ENCODE measurements at places on chromosomes 7 and 10.

DNA sequence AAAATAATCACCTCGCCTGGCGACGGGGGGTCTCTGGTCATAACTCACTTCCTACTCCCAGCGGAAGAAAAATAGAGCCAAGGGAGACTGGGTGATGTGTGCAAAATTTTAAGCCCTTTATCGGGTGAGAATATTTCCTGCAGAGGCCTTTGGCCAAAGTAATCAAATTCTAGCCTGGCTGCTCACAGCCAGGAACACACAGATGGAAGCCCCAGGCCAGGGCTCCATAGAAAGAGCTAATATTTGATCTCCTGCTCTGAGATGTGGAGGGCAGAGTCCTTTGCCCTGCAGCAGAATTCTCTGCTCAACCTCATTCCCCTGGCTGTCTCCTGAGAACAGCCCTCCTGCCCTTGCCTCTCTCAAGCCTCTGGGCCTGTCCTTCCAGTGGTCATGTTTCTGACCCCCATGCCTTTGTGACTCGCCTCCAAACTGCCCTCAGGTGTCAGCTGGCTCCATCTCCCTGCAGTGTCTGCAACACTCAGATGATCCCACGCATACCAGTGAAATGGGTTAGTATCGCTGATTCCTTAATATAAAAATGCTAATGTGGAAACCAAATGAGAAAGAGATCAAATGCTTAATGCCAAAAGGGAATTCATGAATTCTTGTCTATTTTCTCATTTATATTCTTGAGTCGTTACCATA lies 34.5 kb downstream of the FRMD4A start:
- no peak for DNase-seq

- no peak for DNase-seq
These were observed at the start of gene DENND2A for GRCh38 chr7:140640727-140641523. Gene DENND2A (minus strand): TSS chr7:140640813. CDS start chr7:140602397, 38,416 bp downstream.

DNA sequence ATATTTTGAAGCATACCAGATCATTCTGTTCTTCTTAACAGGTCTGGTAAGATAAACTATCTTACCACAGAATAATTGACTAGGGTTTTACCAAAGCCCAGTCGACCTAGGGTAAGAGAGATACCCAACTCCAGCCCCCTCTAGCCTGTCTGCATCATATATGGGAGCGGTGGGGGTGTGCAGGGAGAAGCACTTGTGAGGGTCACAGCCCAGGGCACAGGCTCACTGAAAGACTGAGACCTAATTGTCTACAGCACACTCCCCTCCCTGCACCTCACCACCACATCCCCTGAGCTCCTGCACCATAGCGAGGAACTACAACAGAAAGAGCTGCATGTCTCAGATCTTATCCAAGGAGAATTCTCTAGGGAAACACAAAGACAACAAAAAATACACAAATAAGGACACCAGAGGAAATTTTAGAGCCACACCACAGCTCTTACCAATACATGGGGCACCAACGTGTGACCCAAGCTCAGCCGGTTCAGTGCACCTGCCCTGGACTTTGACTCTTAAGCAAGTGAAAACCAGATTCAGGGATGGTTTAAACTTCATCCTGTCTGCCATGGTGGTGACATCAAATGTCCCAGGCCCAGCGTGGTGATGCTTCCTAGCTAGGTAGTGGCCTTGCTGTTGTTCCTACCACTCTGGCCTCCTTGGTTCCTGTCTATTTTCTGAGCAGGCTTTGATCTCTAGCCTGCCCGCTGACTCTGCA lies 150.8 kb downstream of the HERPUD2 start:
- no peak for DNase-seq

GRCh38 chr10:80144067-80144695 lies 11.7 kb downstream of the PLAC9 start:
- DNase-seq, result peak; percentile 23

DNA sequence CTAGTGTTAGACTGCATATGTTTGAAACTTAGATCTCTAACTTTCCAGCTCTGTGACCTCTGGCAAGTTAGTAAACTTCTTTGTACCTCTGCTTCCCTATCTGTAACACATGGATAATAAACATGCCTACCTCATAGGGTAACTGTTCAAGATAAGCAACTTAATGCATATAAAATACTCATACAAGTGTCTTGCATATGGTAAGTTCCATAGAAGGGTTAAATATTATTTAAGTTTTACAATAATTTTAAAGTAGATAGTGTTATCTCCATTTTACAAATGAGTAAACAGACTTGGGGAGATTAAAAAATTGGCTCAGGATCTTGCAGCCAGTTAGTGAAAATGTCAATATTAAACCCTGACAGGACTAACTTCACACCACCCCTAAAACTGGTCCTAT lies 30.1 kb upstream of the CD36 start:
- DNase-seq, result no peak

- no peak for DNase-seq
These were observed 354.1 kb downstream of the TNS3 start for GRCh38 chr7:47227762-47228177.

- DNase-seq, result no peak
These were observed 37.5 kb downstream of the PTN start for GRCh38 chr7:137305901-137306621.

DNA sequence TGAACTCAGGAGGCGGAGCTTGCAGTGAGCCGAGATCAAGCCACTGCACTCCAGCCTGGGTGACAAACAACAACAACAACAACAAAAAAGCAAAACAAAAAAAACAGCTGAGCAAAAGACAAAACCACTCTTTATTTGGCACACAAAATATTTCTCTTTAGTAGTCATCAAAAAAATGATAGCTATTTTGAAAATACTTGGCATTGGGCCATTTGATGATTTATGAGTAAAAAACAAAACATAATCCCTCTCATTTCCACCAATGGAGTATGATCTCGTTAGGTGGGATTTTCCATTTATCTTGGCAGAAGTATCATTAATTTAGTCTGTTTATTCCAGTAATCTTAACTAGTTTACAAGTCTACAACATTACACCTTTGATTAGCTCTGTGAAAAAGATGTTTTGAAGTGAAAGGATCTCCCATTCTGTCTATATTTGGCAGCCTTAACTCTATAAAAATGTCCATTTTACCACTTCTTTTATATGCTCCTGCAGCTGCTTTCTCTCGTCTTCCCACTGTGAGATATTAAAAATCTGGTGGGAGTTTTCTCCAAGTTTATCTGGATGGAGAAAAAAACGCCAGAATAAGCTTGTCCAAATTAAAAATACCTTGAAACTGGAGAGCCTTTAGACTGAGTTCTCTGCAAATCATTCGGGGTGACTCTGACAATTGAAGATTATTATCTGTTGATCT lies 58.8 kb upstream of the AGMO start:
- DNase-seq, result no peak

DNA sequence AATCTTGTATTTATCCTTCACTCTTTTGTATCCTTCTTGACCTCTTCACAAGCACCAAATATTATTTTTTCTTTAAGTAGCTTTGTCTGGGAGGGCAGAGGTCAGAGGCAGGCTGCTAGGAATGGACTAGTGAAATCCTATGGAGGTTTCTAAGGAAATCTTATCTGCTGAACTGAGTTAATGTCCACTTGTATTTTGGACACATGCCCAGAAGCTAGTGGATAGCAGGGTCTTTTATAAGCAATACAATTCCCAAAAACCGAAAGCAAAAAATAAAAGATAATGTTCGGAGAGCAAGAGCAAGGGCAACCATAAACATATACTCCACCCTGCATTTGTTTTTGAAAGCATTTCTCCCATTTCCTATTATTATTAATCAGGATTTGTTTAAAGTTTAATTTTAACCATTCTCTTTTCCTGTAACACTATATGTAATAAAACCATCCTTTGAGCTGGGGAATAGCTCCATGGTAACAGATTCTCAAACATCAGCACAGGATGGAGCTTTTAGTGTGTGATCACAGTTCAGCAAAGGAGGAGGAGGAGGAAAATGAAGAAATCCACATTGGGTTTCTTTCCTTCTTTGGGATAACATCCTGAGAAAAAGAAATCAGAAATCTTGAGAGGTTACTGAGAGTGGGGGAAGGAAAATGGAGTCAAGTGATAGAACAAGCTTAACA lies 328.2 kb upstream of the LRRN3 start:
- no peak for DNase-seq

GRCh38 chr7:32221736-32222135 lies 151.5 kb upstream of the PDE1C start:
- no peak for DNase-seq

- DNase-seq, result no peak
These were observed 3.2 kb upstream of the EEPD1 start for GRCh38 chr7:36149694-36150452.

- no peak for DNase-seq
These were observed 33.4 kb downstream of the ELFN1 start for GRCh38 chr7:1703441-1703840.

DNA sequence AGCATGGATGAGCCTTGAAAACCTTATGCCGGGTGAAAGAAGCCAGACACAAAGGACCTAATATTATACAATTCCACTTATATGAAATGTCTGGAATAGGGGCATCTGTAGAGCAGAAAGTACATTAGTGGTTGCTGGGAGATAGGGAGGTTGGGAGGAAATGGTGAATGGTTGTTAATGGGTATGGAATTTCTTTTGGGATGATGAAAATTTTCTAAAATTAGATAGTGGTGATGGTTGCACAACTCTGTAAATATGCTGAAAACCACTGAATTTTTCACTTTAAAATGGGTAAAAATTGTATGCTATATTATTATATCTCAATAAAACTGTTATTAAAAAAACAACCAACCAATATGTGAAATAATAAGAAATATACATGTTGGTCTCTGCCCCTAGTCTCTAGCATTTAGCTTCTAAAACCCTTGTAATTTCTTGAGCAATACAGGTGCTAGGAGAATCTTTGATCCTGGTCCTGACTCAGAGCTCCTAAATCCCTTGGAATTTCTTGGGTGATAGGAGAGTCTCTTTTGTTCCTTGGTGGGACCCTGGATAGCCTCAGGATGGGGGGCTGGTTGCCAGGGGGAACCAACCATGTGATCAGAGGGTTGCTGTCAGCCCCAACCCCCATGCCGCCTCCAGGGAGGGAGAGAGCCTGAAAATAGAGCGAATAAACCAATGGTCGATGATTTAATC lies 64.0 kb downstream of the TACR2 start:
- no peak for DNase-seq

- no peak for DNase-seq
These were observed 332.0 kb upstream of the GALNT17 start for GRCh38 chr7:70799841-70800405.

GRCh38 chr10:131802156-131802915 lies 98.5 kb upstream of the PPP2R2D start:
- DNase-seq, result no peak

GRCh38 chr7:73308074-73308664 lies 457 bp downstream of the NSUN5 start:
- no peak for DNase-seq

- no peak for DNase-seq
These were observed 521.1 kb upstream of the POT1 start for GRCh38 chr7:125450749-125451148.

DNA sequence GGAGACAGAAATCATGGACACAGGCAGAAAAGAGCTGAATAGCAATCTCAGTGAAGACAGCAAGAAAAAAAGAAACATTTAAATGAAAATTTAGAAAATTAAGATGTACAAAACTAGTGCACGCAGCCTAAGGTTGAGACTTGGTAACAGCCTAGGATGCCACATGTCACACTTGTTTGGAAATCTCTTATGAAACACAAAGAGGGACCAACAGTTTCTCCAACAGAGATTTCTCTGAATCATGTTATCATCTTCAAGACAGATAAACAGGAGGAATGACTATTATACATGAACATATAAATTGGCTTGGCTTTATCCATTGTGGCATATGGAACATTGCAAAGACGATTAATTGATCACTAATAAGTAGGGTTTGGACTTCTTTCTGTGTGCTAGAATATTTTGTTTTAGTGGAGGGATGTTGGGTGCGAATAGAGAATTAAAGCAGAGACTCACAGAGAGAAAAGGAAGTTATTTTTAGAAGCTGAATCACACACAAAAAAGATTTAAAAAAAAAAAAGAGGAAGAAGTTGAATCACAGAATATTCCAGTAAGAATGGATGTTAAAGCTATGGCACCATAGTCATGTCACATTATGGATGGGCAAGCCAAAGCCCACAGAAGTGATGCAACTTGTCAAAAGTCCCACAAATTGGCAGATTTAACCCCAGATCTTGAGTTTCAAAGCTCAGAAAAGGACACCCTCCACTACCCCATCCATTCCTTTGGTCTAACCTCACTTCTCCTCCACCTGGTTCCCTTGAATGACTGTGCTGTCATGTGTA lies 91.6 kb downstream of the MYOF start:
- DNase-seq, result no peak

DNA sequence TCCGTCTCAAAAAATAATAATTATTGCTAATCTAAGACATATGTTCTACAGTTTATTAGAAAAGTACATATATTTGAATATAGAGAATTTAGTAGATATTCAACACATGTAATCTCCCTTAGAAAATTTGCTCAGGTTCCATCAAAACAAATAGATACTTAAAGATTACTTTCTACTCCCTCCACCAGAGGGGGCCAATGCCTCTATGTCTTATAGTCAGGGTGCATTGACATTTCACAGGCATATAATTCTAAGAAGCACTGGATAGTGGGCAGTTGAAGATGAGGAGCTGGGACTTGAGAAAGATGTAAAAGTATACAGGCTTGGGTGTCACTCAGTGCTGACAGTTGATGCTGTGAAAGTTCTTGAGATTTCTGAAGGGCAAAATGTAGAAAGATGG lies 301.6 kb upstream of the HPS1 start:
- no peak for DNase-seq

DNA sequence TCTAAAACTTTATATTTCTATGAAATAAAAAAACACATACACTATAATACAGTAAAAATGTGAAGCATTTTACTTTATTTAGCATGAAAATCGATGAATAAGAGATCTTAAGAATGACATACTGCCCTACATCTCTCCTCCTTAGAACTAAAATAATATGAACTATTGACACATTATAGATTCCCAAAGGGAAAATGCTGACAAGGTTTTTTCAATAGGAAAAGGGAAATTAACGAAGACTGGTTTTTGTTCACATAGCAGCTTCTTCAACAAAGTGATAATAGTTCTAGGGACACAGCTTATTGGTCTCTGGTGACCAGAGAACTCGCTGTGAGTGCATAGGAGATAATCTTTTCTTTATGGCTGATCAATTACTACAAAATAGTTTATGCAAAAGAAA lies 57.9 kb upstream of the FEZF1 start:
- DNase-seq, result no peak

GRCh38 chr7:108596560-108596959 lies 26.9 kb downstream of the DNAJB9 start:
- no peak for DNase-seq

- no peak for DNase-seq
These were observed 170.2 kb upstream of the GNAI1 start for GRCh38 chr7:79964463-79964862.

- DNase-seq, result no peak
These were observed 116.0 kb downstream of the NPTX2 start for GRCh38 chr7:98733036-98733435.

DNA sequence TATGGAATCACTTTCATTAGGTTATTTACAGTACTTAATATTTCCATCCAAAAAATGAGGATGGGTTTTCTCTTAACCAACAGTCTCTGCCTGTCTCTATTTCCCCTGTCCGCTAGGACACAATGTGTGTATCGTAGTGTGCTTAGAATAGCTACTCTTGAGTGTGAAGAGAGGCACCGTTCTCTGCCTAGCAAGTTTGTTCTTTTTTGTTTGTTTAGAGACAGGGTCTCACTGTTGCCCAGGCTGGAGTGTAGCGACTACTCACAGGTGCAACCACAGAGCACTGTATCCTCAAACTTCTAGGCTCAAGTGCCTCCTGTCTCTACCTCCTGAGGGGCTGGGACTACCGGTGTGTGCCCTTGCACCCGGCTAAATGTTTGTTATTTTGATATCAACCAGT lies 121.9 kb downstream of the ANK3 start:
- no peak for DNase-seq
